SK-N-SH (cell line): ENCODE measurements at places on chromosomes 12 and 14. TPM values are rescaled to one million over a fixed set of nuclear protein-coding genes. Genes with fewer than 3 reads are reported as not detected.

GRCh38 chr12:48184549-48184922 is 1.1 kb downstream of the CCDC184 start:
- no peaks in the 10 kb centered on the region for H3K27me3 ChIP-seq
- no peaks in the 10 kb centered on the region for H3K36me3 ChIP-seq
- DNase-seq: peak; percentile 22
- no peak overlapping the region for H3K27ac ChIP-seq
- peaks cover 26% of the 10 kb centered on the region for H3K4me1 ChIP-seq

DNA sequence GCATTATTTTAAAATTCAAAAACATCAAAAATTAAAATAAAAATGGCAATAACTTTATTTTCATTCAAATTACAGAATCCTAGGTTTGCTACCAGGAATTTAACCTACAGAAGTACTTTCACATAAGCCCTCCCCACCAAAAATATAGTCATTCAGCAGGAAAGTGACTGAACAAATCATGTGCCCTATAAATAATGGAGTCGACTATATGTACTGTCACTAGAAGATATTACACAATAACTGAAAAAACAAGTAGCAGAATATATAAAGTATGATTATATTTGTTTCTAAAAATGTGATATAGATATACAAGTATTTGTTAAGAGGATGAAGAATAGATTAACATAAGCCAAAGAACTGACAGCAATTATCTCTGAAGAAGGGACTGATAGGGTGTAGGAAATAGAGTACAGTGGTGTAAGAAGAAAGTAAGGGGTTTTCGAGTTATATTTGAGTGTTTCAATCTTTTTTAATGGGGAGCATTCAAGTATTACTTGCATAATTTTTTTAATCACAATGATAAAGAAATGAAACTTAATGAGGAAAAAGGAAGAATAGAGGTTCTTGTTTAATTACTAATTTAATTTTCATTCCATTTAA is 7.9 kb downstream of the C2CD5 start:
- no peak overlapping the region for H3K27ac ChIP-seq
- DNase-seq: no peak
- no peaks in the 10 kb centered on the region for H3K27me3 ChIP-seq

DNA sequence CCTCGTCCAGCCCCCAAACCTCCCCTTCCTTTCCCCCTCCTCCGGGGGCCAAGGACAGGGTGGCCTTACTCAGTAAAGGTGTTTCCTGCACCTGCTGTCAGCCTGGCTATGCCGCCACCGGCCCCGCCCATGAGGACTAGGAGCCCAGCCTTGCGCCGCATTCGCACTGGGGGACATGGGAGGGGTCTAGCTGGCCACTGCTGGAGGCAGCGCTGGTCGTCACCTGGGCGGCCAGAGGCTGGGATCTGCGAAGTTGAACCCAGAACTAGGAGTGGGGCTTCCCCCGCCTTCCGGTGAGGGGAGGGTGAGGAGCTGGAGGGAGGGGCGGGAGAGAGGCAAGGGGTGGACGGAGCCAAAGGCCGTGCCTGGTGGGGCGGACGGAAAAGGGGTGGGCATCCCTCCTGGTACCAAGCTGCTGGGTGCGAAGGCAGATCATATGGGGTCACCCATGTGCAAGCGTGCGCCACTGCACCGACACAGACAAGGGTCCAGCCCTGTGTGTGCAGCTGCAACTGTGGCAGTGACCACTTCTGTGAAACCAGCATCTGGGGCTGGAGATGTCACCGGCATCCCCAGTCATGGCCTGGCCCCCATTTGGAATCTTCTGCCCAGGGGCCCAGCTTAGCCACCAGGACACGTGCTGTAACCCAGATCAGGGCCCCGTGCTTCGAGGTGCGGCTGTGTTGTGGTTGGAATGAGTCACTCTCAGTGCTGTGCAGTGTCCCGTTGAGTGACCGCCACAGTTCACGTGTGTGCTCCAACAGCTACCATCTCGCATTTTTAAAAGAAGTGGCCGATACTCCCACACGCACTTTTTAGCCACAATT is 8.5 kb downstream of the AMN start:
- peaks cover 5% of the 10 kb centered on the region; the same call in 1 of the 2 replicates for H3K27me3 ChIP-seq
- no peak overlapping the region for H3K4me3 ChIP-seq
- H3K36me3 ChIP-seq: peaks cover 14% of the 10 kb centered on the region
- no peaks in the 10 kb centered on the region for H3K4me1 ChIP-seq

- peaks cover 10% of the 10 kb centered on the region; the same call in 1 of the 2 replicates for H3K36me3 ChIP-seq
- H3K4me3 ChIP-seq: no peak overlapping the region
- H3K27me3 ChIP-seq: no peaks in the 10 kb centered on the region
- H3K4me1 ChIP-seq: peaks cover 5% of the 10 kb centered on the region
- no peak for DNase-seq
Observed at GRCh38 chr14:71712478-71712877, 219.8 kb upstream of the RGS6 start.

Gene STAB2
- not detected in 2 replicates for polyA plus RNA-seq

Gene RDH12
- not detected in 2 replicates for polyA plus RNA-seq

Gene RPL10L
- not detected in 2 replicates for polyA plus RNA-seq
